ENCODE measurements at places on chromosomes 6 and 20.
A peak's percentile ranks its signal among the peaks of the same experiment; 100 is the strongest.

DNA sequence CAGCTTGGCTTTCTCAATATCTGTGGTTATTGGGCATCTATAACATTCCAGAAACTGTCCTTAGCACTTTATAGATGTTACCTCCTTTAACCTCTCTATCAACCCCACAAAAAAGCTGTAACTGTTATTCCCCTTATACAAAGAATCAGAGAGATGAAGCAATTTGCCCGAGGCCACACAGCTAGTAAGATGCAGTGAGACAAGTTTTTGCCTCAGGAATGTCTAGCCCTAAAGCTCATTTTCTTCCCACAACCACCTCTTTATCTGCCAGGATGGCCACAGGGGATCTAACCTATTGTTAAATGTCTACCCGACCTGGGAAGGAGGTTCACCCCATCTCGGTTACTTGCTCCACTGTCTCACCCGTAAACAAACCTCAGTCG lies 31.9 kb upstream of the TCP11 start:
- no peak for DNase-seq

- no peak for DNase-seq
Observed at GRCh38 chr20:24667689-24668383, 198.4 kb downstream of the SYNDIG1 start.

DNA sequence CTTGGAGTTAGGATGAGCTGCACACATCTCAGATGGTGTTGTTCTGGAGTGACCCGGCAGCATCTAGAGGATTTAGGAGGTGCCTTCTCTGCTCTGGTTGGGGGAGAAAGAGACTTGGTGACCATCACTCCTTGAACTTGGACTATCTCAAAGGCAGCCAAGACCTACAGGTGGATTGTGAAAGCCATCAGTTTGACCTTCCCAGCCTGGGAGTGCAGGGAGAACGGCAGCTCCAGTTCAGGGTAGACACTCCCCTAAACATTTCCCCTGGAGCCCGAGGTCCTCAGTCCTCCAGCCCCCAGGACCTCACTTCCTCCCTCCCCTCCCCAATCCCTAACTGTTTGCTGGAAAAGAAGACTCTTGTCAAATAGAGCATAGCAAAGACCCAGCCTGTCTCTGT lies 128.7 kb upstream of the ARMC2 start:
- no peak for DNase-seq

- DNase-seq: no peak
Observed at GRCh38 chr20:21901470-21902275, 196.2 kb downstream of the PAX1 start.

- no peak for DNase-seq
Observed at GRCh38 chr20:15563836-15564235, 1009.4 kb downstream of the KIF16B start.

- no peak for DNase-seq
Observed at GRCh38 chr6:154360476-154360875, 3.9 kb upstream of the IPCEF1 start.

DNA sequence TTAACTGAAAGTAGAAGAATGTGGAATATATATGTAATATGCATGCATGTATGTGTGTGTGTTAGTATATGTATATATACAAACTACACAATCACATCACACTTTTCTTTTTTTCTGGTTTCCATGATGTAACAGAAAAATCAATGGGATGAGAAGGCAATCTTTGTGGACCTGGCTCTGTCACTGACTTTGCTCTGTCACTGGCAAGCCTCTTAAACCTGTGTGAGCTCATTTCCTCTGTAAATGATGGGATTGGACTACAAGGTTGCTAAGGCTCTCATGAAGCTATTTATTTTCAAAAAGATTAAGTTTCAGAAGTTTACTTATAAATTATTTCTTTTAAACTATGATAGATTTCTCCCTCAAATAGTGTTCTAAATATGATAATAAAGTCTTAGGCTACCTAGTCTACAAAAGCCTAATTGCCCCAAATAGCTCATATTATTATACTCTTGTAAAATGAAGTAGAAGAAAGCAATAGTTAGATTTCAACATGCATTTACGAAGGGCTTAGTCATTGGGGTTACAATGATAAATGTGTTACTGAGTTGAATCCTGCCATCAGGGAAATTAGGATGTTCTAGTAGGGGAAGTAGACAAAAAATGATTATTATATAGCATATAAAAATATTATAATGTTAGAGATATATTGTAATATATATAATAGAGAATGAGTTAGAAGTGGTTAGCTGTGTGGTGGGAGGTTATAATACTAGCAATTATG lies 129.3 kb downstream of the AFG1L start:
- no peak for DNase-seq

GRCh38 chr20:43040427-43040826 lies 149.3 kb downstream of the PTPRT start:
- no peak for DNase-seq

- no peak for DNase-seq
Observed at GRCh38 chr6:158226655-158227512, 58.7 kb downstream of the GTF2H5 start.

GRCh38 chr6:40587240-40588069 lies at the start of gene LRFN2:
TSS of gene LRFN2 (minus strand) at chr6:40587364.
- peak; percentile 92 for DNase-seq

GRCh38 chr6:91273729-91274128 lies 686.9 kb upstream of the MAP3K7 start:
- no peak for DNase-seq

DNA sequence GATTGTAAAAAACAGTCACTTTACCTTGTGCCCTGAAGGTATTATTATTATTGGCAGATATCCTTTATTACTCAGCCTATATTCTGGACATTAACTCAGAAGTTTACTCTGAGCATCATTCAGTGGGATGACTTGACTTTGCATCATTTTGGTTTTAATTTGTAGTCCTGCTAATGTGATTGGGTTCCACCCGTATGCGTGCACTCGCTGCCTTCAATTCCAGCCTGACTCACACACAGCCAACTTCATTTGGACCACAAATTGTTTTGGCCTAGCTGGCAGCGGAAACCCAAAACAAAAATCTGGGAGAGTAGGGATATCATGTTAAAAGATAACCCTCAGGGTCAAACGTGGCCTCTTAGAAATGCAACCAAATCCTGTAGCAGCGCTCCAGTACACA lies 704.4 kb upstream of the SLC35B3 start:
- DNase-seq: no peak

DNA sequence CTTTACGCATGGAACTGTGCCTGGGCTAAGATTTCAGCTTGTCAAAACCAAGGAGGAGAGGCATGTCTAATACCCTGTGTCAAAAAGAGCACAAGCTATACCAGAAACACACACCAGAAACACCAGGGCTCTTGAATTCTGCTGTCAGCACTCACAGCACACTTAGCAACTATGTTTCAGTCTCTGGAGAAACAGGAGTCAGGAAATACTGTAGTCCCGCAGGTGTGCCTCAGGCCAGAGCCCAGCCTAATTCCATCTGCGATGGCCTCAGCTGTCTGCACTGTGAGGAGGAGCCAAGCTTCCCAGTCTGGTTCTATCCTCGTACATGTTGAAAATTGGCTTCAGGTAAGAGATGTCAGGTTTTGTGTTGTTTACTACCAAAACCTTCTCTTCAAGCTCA lies 31.6 kb downstream of the MTRES1 start:
- no peak for DNase-seq

DNA sequence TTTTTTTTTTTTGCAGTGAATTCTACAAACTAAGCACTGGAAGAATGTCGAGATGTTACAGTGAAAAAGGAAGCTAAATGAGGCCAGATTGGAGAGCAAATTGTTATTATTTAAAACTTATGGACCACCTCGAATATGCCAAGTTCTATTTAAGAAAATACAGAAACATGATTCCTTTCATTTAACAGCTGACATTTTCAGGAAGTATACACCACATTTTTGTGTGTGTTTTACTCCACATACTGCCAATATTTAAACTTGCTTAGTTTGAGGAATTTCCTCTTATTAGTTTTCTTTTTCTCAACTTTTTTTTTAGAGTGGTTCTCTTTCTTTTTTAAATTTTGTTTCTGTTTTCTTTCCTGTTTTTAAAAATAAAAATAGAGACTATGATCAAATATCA lies 37.0 kb upstream of the GCLC start:
- DNase-seq: no peak

DNA sequence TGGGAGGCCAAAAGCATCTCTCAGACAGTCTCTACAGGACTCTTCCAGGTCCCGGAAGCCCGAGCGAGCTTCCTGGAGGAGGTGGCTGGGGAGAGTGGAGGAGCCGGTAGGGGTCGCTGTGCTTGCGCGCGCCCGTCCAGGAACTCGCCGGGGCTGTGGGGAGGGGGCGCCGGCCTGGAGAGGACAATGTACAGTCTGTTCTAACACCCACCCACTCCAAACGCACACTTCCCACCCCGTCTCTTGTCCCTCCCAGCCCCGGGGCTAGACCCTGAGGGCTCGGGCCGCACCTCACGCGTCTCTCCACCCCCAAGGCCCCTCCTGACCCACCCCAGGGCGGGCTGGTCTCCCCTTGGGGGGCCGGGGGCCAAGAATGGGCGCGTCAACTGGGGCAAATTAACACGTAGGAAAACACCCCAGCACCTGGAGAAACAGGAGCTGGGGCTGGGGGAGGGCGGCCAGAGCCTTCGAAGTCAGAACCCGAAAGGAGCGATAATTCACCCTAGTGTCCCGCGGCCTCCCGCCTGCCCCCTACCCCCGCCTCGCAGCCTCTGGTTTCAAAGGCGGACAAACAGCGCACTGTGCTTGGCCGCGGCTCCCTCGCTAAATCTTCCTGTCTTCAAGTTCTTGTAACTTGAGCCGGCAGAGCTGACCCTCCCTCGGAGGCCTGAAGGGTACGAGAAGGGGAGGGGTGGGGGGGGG lies 103.2 kb upstream of the FOXP4 start:
- DNase-seq: peak; percentile 9

DNA sequence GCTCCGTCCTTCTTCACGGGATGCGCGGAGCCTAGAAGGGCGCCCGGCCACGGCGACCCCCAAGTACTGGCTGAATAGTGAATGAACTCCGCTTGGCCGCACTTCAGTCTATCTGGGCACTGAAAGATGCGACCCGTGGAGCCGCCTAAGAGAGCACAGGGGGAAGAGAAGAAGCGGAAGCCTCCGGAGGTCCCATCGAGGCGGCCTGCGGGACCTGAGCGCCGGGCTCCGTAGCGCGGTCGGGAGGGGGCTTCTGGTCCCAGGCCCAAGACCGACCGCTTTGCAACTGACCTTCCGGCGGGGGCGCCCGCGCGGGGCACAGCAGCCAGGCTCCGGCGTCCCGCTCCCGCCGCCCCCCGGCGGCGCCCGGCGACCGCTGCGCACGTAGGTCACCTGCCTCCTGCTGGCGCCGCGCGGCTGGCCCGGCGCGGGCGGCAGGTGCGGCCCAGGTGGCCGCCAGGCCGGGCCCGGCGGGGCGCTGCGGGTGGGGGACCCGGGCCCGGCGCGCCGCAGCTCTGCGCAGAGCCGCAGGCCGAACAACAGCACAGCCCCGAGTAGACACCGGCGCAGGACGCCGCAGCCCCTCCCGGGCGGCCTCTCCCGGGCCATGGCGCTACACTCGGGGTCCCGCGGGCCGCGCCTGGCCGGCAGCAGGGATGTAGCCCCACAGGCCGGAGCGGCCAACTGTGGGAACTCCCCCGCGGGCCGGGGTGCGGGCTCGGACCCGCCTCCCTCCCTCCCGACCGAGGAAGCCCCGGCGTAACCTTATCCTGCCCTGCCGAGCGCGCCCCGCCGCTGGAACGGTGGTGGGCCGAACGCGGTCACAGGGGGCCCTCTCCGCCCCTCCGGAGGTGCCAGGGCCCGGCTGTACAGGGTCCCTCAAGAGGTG lies at the start of gene METTL24:
Gene METTL24 (minus strand): TSS at position 686 of the 889 bp plus-strand sequence. CDS start 77 bp downstream, at position 609.
- DNase-seq: peak; percentile 84

DNA sequence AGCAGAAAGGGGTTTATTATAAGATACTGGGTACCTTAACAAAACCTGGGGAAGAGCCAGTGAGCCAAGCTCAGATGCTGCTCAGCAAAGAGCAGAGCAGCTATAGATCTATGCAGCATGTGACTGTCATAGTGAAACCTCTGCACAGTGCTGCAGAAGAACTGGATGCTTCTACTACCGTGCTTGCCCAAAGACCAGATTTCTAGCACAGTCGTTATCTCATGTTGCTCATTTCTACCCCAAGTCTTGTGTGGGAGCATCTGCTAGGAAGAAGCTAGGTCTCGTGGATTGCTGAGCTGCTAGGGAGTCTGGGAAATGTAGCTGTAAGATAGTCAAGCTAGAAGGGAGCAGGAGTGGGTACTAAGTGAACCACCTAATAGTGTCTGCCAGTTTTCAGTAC lies 31.7 kb upstream of the GNRH2 start:
- no peak for DNase-seq

DNA sequence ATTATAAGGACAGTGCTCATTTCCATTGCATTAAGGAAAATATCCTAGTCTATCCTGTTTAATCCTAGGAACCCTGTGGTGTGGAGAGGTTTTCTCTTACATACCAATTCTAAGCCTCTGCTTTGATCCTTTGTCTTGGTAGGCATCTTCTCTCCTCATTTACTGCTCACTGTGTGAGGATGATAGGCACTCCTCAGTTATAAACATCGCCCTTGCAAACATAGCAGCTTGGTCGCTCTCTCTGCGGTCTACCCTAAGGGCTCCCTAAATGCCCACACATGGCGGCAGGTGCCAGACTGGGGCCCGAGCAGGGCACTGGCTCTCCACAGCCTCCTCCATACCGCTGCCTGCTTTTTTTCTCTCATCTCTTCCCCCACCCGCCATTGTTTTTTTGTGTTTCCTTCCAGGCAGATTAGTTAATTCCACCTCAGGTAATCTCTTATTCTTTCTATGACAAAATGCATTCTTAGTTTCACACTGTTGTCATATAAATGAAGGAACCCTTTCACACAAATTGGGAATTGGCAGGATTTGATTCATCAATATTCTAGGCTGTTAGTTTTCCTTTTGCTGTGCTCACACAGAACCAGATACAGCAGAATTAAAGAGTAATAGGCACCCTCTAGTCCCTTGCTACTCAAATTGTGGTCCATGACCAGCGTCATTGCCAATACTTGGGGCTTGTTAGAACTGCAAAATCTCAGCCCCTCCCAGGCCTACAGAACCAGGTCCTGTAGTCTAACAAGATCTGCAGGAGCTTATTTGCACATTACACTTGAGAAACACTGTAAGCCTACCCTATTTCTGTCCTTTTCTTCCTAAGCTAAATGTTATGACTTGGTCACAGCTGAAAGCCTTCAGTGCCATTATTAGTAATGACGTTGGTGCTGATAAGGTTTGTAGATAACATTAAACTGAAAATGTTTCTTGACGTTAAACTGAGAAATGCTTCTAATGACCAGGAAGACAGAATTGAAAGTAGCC lies 36.3 kb downstream of the CARMIL1 start:
- no peak for DNase-seq

DNA sequence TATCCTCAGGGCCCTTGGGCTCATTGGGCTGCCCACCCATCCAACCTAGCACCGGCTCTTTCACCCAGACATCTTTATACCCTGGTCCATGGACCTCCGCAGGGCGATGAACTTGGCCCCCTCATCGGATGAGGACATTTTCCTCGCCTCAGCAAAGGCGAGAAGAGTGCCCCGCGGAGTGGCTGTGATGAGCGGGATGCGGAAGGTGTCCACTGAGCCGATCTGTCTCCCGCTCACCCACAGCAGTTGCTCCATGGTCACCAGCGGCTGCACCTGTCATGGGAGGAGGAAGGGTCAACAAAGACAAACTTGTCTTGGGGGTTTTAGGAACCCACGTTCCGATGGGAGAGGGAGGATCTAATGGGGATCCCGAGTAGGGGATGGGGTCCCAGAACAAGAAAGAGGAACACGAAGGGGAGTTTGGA lies 690 bp downstream of the NEU1 start:
- no peak for DNase-seq

- peak; percentile 31 for DNase-seq
Observed at GRCh38 chr6:98041056-98041455, 758.0 kb upstream of the MMS22L start.

- DNase-seq: no peak
Observed at GRCh38 chr20:13147071-13147963, 73.8 kb upstream of the ISM1 start.

Data from NCI-H1417 (cell line).